Psoas muscle (tissue), 8 donors: ENCODE measurements at places on chromosomes 1 and 21. TPM values are rescaled to one million over a fixed set of nuclear protein-coding genes. Genes with fewer than 3 reads are reported as not detected.
A peak's percentile ranks its signal among the peaks of the same experiment; 100 is the strongest.

DNA sequence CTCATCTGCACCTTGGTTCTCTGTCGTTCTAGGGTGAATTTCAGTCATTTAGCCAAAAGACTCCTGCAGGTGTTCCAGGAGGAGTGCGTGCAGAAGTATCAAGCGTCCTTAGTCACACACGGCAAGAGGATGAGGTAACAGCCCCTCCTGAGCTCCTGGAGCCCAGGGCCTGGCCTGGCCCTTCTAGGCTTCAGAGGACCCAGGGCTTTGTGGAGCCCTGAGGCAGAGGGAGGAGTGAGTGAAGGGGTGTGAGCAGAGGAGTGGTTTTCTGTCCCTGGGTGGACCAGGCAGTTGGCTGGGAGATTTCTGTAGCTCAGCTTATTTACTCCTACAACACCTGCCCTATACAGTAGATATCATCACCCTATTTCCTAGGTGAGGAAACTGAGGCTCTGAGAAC, 15.7 kb upstream of the RASSF5 start:
- H3K27ac ChIP-seq = no peak overlapping the region
- no peaks in the 10 kb centered on the region for H3K4me1 ChIP-seq
- no peaks in the 10 kb centered on the region for H3K27me3 ChIP-seq
- no peak for DNase-seq
- no peak overlapping the region for H3K4me3 ChIP-seq
- no peaks in the 10 kb centered on the region for H3K36me3 ChIP-seq

DUSP12 gene
- 5.1 TPM for total RNA-seq

DNA sequence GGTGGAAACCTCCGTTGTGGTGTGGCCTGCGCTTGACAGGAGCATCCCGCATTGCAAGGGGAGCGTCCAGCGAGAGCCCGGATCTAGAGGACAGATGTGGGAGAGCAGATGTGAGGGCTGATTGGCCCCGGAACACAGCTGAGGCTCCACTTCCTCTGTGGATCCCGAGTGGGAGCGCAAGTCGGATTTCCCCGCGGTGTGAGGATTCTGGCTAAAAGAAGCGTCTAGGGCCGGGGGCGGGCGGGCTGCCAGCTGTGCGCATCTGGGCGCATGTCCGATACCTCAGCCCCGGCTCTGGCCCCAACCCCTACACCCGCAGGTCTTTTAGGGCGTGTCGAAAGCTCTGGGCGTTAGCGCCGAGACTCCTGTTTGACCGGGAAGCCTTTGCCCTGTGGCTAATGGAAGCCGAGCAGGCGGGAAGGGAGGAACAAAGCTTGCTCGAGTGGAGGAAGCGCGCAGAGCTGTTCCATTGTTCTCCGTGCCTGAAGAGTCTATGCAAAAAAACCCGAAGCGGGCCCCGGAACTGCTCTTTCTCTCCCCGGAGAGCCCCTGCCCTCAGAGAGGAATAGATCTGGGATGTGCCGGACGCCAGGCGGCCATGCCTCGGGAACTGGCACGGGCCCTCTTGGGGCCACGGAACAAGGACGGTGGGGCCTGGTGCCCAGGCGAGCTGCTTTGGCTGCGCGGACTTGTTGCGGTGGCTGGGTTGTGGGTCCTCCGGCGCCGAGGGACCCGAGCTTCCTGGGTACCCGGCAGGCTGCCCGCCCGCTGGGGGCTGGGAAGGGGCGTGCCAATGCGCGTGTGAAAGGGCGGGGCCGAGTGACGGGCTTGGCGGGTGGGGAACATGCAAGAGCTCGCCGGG, 111.1 kb downstream of the NAV1 start:
- DNase-seq = peak; percentile 87
- H3K4me3 ChIP-seq = peak overlapping the region; percentile 59
- H3K4me1 ChIP-seq = peaks cover 21% of the 10 kb centered on the region
- peak overlapping the region; percentile 32 for H3K27ac ChIP-seq
- H3K27me3 ChIP-seq = peaks cover 29% of the 10 kb centered on the region

MMEL1 gene
- total RNA-seq = not detected

GRCh38 chr1:247111700-247112478, 7.7 kb upstream of the ZNF669 start:
- H3K27ac ChIP-seq = peak overlapping the region; percentile 90
- peak overlapping the region; percentile 89 for H3K4me3 ChIP-seq
- DNase-seq = peak; percentile 79

BMP8B gene
- total RNA-seq = 0.15 TPM

CHIA gene
- total RNA-seq = not detected

DNA sequence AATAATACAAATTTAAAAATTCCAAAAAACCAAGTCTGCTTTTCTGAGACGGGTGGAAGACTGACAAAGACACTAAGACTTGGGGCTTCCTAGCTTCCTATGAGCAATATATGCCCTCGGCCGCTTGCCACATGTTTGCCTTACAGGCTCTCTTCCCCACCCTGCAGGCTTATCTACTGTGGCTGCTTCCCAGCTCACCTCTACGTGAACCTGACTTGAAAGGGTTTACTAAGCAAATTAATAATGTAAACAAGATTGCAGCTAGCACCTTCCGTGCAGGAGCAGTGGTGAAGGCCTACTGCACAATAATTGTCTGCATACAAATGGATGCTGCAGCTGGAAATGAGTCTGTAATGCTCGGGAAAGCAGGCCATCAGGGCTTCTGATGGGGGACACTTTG, 152.9 kb upstream of the DAB1 start:
- no peaks in the 10 kb centered on the region for H3K4me1 ChIP-seq
- no peak for DNase-seq
- no peaks in the 10 kb centered on the region for H3K36me3 ChIP-seq
- H3K27me3 ChIP-seq = no peaks in the 10 kb centered on the region

GUCA2B gene
- not detected for total RNA-seq

GRCh38 chr1:186785503-186785902, 43.2 kb upstream of the PLA2G4A start:
- H3K36me3 ChIP-seq = no peaks in the 10 kb centered on the region
- no peaks in the 10 kb centered on the region for H3K27me3 ChIP-seq
- no peak overlapping the region for H3K4me3 ChIP-seq
- H3K27ac ChIP-seq = no peak overlapping the region
- no peaks in the 10 kb centered on the region for H3K4me1 ChIP-seq

SLC6A9 gene
- 0.78 TPM for total RNA-seq

KRTAP19-3 gene
- 0.64 TPM for total RNA-seq

- H3K4me3 ChIP-seq = no peak overlapping the region
- peak; percentile 34 for DNase-seq
- peaks cover 4% of the 10 kb centered on the region for H3K4me1 ChIP-seq
- no peak overlapping the region for H3K27ac ChIP-seq
- no peaks in the 10 kb centered on the region for H3K36me3 ChIP-seq
These were observed 72.6 kb downstream of the DDR2 start for GRCh38 chr1:162704673-162705424.

CFHR3 gene
- total RNA-seq = not detected

PRELP gene
- total RNA-seq = 3.0 TPM

- H3K36me3 ChIP-seq = no peaks in the 10 kb centered on the region
- no peak for DNase-seq
These were observed 107.2 kb upstream of the WNT4 start for GRCh38 chr1:22249928-22250680.

FTCD gene
- total RNA-seq = 0.16 TPM

PTPRF gene
- 2.7 TPM for total RNA-seq

DNA sequence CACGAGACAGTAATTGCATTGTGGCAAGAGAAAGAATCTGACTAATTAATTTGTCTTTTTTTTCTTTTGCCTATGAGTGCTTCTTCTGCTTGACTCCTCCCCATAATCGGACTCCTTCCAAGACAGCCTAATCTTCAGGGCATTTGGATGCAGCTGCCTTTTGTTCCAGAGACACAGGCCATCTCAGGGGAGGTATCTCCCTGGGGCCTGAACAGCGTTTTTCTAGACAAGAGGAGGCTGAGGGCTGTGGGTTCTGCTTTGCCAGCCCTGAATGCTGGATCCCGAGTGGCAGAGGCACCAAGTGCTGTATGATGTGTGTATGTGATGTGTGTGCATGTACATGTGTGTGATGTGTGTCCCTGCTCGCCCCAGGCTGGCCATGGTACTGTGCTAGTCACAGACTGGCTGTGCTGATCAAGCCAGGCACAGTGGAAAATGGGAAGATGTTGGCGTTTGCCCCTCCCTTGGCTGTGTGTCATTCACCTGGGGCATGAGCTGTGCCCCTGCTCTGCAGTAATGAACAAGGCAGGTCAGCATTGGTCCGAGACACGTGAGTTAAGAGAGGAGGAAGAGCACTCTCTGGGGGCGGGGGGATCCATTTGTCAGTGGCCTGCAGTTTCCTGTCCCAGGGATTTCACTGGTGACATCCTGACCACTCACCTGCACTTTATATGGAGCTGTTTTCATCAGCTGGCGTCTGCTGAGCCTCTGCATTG, 77.2 kb downstream of the ADARB1 start:
- DNase-seq = no peak
- no peak overlapping the region for H3K4me3 ChIP-seq
- H3K27me3 ChIP-seq = no peaks in the 10 kb centered on the region
- H3K4me1 ChIP-seq = peaks cover 5% of the 10 kb centered on the region
- H3K27ac ChIP-seq = no peak overlapping the region
- H3K36me3 ChIP-seq = no peaks in the 10 kb centered on the region

DNAI4 gene
- 4.8 TPM for total RNA-seq

DNA sequence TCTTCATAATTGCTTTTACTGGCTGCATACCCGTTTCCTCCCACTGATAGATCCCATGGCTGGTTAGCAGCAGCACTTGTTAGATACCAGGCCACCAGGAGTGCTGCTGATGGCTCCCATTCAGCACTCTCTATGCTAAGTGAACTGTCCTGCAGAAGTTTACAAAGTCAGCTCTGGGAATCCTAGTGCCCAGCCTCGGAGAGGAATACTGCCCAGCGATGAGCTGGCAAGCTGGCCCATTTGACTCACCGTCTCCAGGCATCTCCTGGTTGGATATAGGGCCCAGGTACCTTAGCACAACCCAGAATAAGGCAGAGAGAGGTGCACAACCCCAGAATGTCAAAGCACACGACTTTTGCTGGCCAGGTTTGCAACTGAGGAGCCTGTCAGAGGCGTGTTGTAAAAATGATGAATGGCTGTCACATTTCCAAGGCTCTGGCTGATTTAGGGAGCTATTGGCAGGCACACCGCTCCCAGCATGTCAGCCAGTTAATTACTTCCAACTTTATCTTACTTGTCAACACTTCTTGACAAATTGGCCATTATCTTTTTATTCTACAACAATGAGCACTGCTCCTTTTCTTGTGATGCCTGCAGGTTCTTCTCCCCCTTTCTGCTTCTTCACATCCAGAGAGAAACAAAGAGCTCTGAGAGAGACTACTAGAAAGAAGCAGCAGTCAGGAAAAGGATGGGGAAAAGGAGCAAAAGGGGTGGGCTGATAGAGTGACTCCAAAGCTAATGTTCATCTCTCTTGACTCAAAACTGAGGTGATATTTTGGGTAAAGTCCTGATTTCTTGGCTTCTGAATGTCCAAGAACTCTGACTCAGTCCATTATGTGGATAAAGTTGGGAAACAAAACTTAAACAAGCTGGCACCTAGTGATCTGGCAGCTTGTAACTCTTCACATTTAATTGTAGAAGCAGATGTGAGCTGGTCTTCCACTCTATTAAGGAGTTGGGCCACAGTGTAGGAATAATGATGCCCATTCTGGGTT, 10.8 kb upstream of the ANGPTL7 start:
- H3K27me3 ChIP-seq = no peaks in the 10 kb centered on the region
- peaks cover 37% of the 10 kb centered on the region for H3K4me1 ChIP-seq
- no peak overlapping the region for H3K27ac ChIP-seq
- no peaks in the 10 kb centered on the region for H3K36me3 ChIP-seq
- DNase-seq = no peak
- no peak overlapping the region for H3K4me3 ChIP-seq

- H3K4me1 ChIP-seq = no peaks in the 10 kb centered on the region
- H3K4me3 ChIP-seq = no peak overlapping the region
- H3K27ac ChIP-seq = no peak overlapping the region
- H3K27me3 ChIP-seq = no peaks in the 10 kb centered on the region
These were observed 829 bp downstream of the KCNE1 start for GRCh38 chr21:34511181-34511580.

- H3K36me3 ChIP-seq = peaks cover 53% of the 10 kb centered on the region
- no peak for DNase-seq
- H3K27ac ChIP-seq = no peak overlapping the region
- H3K27me3 ChIP-seq = no peaks in the 10 kb centered on the region
- no peak overlapping the region for H3K4me3 ChIP-seq
- H3K4me1 ChIP-seq = peaks cover 7% of the 10 kb centered on the region
These were observed 13.8 kb downstream of the LEPR start for GRCh38 chr1:65434255-65434654.

- peaks cover 36% of the 10 kb centered on the region for H3K36me3 ChIP-seq
- no peak for DNase-seq
- H3K27me3 ChIP-seq = no peaks in the 10 kb centered on the region
- peaks cover 51% of the 10 kb centered on the region for H3K4me1 ChIP-seq
- H3K27ac ChIP-seq = peak overlapping the region; percentile 97
- H3K4me3 ChIP-seq = no peak overlapping the region
These were observed 13.2 kb downstream of the COQ8A start for GRCh38 chr1:226953175-226953800.

DNA sequence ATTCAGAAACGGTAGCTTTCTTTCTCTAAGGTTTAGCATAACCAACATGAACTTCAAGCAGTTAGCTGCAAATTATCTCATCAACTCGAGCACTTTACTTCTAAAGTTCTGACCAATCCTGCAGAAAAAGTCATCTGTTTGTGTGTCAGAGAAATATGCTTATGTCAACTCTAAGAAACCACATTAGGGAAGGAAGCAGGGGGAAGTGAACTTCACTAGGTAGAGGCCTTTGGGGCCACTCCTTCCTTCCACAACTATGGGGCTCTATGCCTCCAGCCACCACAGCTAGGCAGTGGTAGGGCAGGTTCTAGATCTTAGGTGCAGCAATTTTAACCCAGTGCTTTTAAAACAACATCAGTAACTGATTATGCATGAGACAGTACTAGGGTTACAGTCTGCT, 375.9 kb downstream of the DSCAM start:
- H3K4me3 ChIP-seq = no peak overlapping the region
- H3K27me3 ChIP-seq = peaks cover 2% of the 10 kb centered on the region
- no peaks in the 10 kb centered on the region for H3K4me1 ChIP-seq

DDI2 gene
- 80.2 TPM for total RNA-seq
